ENCODE measurements at places on chromosomes 4 and X.

GRCh38 chr4:174041555-174042105 lies 241.8 kb downstream of the FBXO8 start:
- no peak for DNase-seq

- no peak for DNase-seq
Observed at GRCh38 chr4:172736046-172736445, 432.6 kb upstream of the GALNT7 start.

DNA sequence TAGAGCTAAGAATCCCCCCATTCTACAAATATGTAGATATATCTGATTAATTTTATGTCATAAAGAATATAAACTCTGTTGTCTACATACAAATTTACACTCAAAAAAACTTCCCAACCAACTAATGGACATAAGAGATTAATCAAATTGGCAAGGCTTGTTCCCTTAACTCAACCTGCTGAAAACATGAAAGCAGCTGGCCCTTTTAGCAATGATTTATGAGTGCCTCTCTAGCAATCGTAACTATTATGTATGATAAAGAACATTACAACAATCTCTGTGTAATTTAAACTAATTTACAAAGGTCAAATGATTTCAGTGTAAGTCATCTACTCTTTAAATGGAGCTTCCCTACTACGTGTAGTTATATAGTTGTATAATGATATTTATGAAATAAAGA lies 83.1 kb upstream of the FTHL17 start:
- no peak for DNase-seq

- DNase-seq: no peak
Observed at GRCh38 chrX:21503593-21503992, 129.4 kb downstream of the CNKSR2 start.

DNA sequence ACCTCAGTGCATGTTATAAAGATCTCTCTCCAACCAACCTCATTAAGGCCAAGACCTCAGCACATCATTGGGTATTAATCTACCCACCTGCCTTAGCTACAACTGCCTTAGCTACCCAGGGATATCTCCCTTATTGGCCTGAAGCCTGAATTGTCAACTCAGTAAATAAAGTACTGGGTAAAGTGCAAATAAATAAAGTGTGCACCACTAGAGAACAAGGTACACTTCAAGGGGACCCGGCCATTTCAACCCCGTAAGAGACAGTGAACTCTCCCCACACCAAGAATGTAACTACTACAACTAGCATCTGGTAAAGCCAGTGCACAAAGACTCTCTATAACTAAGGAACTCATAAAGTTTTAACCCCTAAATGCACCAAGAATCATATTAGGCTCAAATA lies 61.7 kb upstream of the POU3F4 start:
- no peak for DNase-seq

DNA sequence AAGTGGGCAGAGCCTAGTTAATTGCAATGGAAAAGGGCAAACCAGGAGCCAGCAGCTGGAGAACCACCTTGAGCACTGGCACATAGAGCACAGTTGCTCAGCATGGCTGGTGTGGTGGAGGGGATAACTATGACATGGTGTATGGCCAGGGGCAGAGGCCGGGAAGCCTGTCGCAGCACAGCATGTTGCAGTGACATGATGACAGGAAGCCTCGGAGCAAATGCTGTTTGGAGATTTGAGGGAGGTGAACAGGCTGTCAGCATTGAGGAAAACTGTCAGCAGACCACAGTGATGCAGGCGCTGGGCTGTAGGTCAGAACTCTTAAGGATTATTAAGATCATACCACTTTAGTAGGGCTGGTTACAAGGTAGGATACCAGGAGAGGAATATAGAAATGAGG lies 228.7 kb downstream of the CBR4 start:
- no peak for DNase-seq

- DNase-seq: no peak
Observed at GRCh38 chr4:15400981-15401671, 26.7 kb upstream of the C1QTNF7 start.

DNA sequence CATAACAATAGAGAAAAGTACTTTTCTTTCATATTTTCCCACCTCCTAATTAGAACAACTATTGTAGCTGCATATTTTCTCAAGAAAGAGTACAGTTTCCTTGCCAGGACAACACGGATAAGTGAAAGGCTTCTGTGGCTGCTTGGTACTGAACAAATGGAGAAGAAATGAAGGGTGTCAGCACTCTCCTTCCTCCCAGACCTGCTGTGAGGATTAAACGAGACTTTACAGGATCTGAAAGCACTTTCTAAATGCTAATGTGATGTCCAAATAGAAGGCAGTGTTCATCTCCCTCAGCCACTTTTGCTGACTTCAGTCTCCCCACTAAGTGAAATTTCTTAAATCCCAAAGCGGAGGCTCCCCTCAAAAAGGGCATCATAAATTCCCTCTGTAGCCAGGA lies 13.9 kb downstream of the NIPAL1 start:
- DNase-seq: no peak

- DNase-seq: no peak
Observed at GRCh38 chrX:72382202-72382595, 76.5 kb upstream of the CITED1 start.

- DNase-seq: no peak
Observed at GRCh38 chr4:96260064-96260682, 420.3 kb downstream of the PDHA2 start.

- no peak for DNase-seq
Observed at GRCh38 chr4:48546336-48546735, 56.3 kb downstream of the ZAR1 start.

- no peak for DNase-seq
Observed at GRCh38 chr4:71288875-71289274, 49.9 kb upstream of the SLC4A4 start.

GRCh38 chrX:139156356-139156755 lies 374.2 kb upstream of the F9 start:
- DNase-seq: no peak

DNA sequence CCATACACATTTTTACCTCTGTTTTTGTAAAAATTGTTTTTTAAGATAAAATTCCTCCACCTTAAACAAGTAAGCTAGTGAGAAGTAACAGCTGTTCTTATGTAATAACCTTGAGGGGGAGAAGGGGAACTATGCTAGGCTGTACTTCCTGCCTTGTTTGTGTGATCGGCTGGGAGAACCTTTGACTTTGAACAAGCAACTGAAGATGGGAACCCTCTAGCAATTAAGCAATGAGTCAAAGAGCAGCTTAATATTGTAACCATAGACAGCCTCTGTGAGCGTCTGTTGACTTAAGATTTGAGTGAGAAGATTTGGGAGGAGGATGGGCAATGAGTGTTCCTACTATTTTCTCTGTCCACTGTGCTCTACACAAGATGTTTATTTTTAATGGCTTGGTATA lies 135.1 kb downstream of the SCLT1 start:
- DNase-seq: no peak

GRCh38 chrX:11151799-11152559 lies 40.8 kb downstream of the HCCS start:
- no peak for DNase-seq

GRCh38 chr4:139819082-139819481 lies 153.5 kb downstream of the MGST2 start:
- DNase-seq: no peak

GRCh38 chr4:102862016-102862415 lies 6.8 kb upstream of the CISD2 start:
- DNase-seq: no peak

DNA sequence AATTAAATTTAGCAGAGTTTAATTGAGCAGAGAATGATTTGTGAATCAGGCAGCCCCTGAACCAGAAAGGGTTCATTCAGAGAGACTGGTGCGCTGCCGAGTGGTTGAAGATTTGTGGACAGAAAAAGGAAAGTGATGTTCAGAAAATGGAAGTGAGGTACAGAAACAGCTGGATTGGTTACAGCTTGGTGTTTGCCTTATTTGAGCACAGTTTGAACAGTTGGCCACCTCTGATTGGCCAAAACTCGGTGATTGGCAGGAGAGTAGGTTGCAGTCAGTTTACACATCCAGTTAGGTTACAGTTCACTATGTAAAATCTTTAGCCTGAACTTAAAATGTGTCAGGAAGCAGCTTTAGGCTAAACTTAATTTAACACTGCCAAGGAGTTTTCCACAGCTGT lies 14.9 kb downstream of the MID1IP1 start:
- peak; percentile 9 for DNase-seq

- DNase-seq: no peak
Observed at GRCh38 chr4:3434881-3435685, 6.7 kb upstream of the HGFAC start.

DNA sequence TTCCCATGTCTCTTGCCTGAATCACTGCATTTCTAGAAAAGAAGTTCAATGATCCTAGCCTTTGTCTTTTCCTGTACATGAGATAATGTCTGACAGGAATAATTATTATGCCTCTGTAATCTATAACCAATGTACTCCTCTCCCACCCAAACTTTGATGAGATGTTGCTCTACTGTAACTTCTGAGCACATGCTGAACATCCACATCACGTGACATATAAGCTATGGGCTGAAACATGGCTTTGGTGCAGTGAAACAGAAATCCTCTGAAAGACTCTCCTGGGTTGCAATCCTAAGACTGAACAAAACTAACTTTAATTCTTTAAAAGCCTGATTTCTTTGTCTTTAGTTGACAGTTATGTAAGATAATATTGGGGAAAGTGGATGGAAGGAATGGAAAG lies 1.5 kb upstream of the ADAD1 start:
- no peak for DNase-seq

- DNase-seq: no peak
Observed at GRCh38 chr4:76996445-76996844, 46.9 kb downstream of the SEPTIN11 start.

- peak; percentile 17 for DNase-seq
Observed at GRCh38 chrX:120560405-120560841, 339 bp downstream of the CUL4B start.

DNA sequence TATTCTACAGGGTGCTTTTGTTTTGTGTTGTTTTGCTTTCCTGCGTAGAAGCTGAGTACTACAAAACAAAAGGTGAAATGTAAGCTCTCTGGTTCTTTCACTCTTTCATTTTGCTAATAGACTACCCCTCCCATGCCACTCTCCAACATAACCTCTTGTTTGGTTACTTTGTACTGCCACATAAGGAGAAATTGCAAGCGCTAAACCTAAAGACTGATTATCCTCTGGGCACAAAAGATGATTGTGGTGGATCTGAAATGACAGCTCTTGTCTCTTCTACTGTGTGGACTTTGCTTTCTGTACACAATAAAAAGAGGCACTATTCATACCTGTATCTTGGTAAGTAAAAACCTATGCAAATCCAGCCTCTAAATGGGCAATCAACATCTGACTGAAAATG lies 5.3 kb downstream of the MBNL3 start:
- no peak for DNase-seq

DNA sequence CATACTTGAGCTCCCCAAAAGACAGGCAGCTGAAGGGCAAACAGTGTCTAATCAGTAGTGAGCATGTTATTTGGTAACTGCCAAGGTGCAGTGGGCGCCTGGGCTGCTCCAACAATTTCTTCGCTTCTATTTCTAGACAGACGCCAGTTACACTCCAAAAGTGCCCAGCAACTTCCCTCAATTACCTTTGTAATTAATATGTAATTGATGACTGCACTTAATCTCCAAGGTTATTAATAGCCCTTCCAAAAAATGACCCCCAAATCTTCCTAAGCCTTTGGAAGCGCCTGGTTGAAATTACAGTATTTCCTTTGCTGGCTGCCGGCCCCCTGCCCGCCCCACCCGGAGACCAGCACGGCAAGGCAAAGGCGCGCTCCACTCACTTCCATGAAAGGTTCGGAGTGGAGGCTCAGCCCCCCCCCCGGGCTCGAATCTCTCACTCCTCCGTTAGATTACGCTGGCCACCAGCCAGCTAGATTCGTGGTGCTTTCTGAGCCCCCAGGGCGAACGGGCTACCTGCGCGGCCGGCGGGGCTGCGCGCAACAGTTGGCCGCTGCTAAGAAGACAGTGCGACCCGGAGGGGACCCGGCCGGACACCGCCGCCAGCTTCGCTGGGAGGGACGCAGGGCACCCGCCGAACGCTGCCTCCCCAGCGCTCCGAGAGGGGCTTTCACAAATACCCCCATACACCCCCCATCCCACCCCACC lies 1.9 kb downstream of the GPC4 start:
- DNase-seq: no peak

GRCh38 chr4:121785479-121785878 lies 15.6 kb upstream of the EXOSC9 start:
- no peak for DNase-seq

- no peak for DNase-seq
Observed at GRCh38 chrX:127908384-127908783, 143.8 kb downstream of the ACTRT1 start.

DNA sequence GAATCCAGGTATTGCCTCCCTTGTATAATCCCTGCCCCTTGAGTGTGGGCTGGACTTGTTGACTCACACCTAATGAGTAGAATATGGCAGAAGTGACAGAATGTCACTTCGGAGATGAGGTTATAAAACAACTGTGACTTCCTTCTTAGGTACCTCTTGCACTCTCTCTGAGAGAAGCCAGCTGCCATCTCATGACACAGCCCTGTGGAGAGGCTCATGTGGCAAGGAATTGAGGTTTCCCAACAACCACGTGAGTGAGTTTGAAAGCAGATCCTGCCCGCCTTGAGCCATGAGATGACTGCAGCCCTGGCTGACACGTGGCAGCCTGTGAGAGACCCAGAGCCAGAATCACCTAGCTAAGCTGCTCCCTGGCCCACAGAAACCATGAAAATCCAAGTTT lies 13.5 kb downstream of the ASB11 start:
- peak; percentile 0 for DNase-seq

DNA sequence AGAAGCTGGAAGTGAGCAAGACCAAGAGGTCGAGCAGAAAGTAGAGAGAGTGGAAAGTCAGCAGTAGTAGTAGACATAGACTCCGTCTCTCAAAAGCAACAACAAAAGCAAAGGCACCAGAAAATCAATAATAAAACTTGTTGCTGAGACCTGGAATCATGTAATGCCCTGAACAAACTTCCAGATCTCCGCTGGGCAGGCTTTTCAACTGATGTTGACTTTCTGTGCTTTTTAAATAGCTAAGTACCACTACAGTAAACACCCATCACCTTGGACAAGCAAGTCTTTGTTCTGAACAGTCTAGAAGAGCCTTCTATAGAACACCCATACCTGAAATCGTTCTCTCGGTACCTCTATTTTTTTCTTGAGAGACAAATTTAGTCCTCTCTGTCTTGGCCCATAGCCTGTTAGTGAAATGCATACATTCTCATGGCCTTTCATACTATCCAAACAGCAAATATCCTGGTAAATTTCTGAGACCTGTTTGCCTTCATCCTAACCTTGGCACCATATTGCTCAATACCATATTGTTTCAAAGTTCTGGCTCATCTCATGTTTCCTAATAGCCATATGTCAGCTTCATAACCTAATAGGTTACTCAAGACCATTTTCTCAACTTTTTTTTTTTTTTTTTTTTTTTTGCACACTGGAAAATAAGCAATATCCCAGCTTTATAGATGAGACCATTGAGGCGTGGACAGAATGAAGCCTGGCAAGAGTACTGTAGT lies 200.6 kb upstream of the RBPJ start:
- DNase-seq: no peak

GRCh38 chrX:20461576-20461975 lies 194.9 kb upstream of the RPS6KA3 start:
- no peak for DNase-seq

DNA sequence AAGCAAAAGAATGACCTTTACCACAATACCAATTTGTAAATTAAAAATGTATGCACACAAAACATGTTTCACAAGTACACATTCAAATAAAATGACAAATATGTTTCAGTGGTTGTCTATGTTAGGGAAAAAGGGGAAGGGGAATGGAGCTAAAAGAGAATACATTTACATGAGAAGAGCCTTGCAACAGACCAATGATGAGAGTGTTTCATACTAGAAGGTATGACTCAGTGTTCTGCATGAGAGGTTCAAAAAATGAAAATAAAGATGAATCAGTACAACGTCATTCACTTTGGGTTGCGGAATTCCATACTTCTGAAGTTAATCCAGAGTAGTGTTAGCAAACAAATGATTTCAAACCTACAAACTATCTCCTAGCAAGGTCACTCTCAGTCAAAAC lies 51.7 kb downstream of the RPGR start:
- DNase-seq: no peak

Measured in stimulated activated CD4-positive, alpha-beta T cell treated with anti-CD3 and anti-CD28 coated beads, Interleukin-15, amount 100 ng/mL, for 48 hours (primary cell).